ENCODE measurements at places on chromosomes 7 and 10.

DNA sequence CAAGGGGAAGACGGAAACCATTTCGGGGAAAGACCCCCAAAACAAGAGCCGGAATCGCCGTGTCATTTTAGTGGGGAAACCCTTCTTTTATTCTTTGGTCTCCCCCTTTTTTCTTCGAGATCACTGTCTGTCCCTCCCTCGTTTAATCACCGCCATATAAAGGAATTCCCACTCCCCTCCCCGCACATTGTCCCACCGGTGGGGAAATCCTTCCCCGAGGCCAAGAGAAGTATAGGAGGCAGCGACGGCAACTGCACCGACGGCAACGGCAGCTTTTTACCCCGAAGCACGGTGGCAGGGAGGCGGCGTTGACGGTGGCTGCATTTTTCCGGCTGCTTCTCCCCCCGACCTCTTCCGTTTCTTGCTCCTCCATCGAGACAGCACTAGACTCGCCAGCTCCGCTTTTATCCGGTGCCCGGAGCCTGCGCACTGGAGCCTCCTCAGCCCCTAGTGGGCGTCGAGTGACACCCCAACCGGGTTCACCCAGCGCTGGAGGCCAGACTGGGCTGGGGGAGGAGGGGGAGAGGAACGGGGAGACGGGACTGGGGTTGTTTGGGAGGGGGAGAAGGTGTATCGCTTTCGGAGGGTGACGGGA lies 687 bp upstream of the KMT2E start:
- DNase-seq, result peak; percentile 88

DNA sequence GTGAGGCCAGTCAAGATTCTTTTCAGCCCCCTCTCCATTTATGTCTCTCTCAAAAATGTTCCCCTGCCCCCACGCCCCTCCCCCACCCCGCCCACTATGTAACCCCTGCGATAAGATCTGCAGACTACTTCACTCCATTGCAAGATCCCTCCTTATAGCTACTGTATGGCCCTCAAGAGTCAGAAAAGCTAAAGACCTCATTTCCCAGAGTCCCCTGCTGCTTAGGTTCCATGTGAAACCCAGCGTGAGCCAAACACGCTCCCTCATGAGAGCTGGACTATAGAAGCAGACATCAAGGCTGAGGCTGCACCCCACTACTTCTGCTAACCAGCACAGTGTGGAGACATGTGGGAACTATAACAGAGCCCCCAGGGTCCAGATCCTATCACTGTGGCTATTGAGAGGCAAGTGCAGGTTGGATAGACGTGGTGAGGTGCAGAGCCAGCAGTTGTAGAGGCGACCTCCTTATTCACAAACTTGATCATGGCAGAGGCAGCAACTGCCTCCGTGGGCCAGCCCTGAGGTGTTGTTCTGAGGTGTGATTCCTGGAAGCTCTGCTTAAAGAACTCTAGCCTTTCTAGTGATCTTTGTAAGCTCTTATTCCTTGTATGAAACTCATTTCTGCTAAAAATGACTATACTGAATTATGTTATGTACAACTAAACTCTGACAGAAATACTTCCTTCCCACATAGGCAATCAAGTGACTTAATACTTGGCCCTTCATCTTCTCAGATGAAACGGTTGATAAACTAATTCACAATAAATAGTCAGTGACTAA lies 117.0 kb upstream of the ARID5B start:
- no peak for DNase-seq

DNA sequence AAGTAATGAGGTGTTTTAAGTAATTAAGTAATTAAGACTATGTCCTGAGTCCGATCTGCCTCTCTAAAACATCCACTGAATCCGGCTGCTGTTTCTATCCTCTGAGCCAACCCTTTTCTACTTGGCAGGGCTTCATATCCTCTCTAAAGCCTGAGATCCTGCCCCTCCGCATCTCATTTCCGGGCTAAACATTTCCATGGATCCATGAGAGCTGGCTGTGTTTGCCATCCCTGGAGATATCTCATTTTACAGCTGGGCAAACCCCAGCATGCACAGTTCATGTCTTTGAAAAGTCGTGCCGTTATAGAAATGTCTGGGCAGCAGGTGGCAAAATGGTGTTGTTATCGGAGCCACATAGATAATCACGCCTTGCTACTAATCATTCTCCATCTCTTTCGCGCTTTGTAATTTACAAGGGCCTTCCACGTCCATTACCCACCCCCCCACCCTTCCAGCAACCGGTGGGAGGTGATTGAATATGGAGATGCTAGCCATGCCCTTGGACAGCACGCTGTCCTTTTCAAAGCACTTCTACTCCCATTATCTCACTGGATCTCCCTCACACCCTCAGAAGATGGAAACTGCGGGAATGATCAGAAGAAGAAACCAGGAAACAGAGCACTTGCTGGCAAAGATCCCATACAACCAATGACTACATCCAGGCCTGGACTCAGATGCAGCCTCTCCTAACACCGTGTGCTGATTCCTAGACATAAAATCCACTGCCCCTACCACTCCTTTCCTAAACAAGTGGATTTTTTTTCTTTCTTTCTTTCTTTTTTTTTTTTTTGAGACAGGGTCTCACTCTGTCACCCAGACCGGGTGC lies 1189.2 kb downstream of the TYW1 start:
- DNase-seq, result no peak

- no peak for DNase-seq
These were observed 69.0 kb upstream of the FAM180A start for GRCh38 chr7:135817583-135817982.

- DNase-seq, result no peak
These were observed 9.5 kb upstream of the ASAH2 start for GRCh38 chr10:50260791-50261281.

DNA sequence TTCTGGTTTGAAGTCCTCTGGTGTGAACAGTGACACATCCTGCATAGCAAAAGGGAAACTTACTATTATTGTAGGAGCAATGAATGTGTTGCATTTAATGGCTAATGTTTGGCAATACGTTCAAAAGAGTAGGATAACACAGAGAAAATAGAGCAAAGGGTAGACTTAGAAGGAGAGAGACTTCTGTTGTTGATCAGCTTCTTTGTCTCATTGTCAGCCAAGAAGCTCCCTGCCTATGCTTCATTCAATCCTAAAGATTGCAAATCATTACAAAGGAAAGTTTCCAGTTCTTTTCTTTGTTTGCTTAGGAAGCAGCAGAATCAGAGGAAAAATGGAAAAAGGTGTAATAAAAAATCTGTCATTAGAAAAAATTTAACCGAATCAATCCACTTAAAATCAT lies 7.9 kb upstream of the TSPAN13 start:
- DNase-seq, result no peak

DNA sequence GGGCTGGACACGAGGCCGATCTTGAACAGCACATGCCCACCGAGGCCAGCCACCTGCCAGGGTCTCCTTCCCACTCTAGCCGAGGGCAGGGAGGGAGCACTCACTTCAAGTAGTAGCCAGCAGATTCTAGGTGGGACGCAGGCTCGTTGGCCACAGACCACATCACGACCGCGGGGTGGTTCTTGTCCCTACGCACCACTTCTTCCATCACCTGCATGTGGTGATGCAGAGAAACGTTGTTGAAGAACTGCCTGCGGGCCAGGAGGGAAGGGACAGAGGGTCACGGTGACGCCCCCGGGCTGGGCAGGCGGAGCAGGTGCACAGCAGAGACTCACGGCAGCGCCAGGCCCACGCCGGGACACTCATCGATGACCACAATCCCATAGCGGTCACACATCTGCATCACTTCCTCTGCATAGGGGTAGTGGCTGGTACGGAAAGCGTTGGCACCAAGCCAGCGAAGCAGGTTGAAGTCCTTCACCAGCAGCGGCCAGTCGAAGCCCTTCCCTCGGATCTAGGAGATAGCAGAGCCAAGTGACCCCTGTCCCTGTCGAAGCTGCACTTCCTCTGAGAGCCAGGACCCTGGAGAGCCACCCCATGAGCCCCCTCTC lies 7.7 kb downstream of the GUSB start:
- DNase-seq, result no peak

DNA sequence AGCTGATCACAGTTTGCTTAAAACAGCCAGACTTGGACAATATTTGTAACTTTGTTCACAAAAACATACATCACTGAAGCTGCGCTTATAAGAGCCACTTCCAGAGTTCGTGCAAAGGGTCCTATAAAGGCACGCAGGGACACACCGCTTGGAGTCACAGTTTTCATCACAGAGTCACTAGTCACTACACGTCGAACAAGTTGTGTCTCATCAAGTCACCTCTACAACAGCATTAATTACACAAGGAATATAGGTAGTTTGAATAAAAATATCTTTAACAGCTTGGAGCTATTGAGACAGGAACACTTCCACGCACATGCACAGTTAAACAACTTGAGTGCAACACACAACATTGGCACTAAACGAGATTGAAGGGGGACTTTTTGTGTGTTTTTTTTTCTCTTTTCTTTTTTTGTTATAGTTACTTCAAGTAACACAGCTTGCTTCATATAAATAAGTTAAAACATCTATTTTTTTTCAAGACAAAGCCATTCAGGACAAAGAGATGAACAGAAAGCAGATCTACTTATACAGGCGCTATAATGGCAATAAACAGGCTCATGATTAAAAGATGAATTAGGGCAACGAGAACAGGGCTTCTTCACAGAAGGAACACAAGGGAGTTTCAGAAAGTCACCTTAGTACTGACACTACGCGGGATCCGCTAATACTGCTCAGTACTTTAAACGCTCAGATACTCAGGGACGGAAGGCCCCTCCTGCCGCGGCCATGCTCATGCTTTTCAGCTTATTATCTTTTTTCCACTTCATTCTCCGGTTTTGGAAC lies 2.2 kb downstream of the HOXA5 start:
- no peak for DNase-seq

- no peak for DNase-seq
These were observed 16.8 kb downstream of the GPAM start for GRCh38 chr10:112166800-112167199.

DNA sequence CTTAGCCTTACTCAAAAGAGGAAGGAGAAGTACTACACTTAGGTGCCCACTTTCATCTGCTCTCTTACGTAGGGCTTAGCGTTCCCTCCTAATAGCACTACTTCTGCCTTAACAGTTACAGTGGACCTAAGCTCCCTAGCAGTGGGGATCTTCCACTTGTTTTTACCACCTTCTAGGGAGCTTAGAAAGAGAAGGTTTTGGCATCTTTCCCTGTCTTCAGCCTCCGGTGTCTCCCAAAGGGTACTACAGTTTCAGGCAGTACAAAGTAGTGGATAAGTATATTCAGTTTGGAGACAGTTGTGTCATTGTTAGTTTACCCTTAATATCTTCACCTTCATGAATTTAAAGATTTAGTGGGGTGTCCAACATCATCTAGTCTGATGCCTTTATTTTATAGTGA lies 14.6 kb downstream of the CHRM2 start:
- DNase-seq, result no peak

All from kidney capillary endothelial cell (primary cell).